ENCODE measurements at places on chromosomes 12 and 14.

DNA sequence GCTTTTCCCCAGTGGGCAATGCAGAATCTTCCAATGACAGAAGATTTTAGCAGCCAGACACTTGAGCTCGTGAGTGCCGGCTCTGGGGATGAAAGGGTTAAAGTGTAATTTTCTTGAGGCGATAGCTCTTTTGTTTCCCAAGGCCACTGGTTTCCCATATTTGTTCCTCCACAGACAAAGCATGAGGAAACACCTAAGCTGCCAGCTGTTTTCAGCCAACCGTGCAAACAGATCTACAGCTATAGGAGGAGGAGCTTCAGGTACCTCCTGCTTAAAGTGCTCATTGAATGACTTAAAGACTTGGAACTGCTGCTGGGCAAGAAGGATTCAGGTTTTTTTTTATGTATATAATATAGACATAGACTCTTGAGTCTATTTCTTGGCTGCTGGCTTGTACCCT, 1311.5 kb downstream of the TMEM121 start:
- no peak for DNase-seq

DNA sequence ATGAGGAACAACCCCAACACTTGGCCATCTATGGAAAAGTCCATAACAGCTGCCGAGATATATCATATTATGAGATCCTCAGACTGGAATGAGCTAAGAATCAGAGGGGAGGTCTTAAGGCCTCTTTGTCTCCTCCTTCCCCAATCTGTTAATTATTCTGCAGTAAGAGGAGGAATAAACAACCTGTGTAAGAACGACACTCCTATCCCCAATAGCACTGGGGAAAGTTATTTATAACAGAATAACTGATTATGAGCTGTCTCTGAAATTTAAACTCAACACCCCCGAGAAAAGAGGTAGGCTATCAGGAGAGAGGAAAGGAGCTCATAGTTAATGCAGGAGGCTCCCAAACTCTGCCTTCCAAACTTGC, 68.0 kb downstream of the NIN start:
- DNase-seq = no peak

GRCh38 chr14:61493239-61493638, 171.9 kb downstream of the PRKCH start:
- DNase-seq = no peak

DNA sequence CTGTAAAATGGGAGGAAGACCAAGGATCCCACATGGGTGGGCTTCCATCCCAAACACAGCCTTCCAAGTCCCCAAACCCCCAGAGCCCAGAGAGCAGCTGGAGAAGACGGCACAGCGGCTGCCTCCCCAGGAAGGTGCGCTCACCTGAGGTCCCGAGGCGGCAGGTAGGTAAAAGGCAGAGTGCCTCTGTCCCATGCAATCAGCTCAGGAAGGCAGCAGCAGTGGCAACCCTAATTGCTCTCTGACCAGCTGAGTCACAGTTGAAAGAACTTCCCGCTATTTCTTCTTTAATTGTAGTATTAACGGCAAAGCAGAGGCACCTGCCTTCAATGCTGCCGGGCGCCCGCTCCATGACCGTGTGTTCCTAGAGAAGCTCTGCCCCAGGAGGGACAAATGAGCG, 91.1 kb upstream of the BCL11B start:
- no peak for DNase-seq

DNA sequence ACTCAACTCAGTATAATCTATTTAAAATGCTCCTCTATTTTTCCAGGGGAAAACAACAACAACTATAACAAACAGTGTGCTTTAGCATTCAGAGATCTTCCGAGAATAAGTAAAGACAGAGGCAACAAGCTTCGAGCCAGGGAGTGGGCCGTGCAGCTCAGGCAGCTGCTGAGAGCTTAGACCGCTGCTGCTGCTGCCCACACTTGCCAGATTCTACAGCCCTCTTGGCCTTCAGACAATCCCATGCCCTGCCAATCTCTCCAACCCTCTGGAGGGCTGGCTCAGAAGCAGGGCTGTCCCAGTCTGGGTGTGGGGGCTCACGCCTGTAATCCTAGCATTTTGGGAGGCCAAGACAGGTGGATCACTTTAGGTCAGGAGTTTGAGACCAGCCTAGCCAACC, 23.4 kb upstream of the ELK3 start:
- no peak for DNase-seq

DNA sequence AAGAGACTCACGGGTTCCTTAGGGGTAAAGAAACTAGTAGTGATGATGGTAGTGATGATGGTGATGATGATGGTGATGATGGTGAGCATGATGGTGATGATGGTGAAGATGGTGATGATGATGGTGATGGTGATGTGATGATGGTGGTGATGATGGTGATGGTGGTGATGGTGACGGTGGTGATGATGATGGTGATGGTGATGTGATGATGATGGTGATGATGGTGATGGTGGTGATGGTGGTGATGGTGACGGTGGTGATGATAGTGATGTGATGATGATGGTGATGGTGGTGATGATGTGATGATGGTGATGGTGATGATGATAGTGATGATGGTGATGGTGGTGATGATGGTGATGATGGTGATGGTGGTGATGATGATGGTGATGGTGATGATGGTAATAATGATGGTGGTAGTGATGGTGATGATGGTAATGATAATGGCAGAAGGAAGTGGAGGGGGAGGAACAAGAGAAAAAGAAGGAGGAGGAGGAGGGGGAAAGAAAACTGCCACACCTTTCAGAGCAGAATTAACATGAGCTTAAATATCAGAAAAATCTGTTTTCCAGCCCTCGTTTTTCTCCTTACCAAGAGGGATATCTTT, 85.5 kb downstream of the FZD10 start:
- DNase-seq = no peak

- no peak for DNase-seq
Measured at GRCh38 chr12:104687823-104688573, 231.2 kb downstream of the CHST11 start.

DNA sequence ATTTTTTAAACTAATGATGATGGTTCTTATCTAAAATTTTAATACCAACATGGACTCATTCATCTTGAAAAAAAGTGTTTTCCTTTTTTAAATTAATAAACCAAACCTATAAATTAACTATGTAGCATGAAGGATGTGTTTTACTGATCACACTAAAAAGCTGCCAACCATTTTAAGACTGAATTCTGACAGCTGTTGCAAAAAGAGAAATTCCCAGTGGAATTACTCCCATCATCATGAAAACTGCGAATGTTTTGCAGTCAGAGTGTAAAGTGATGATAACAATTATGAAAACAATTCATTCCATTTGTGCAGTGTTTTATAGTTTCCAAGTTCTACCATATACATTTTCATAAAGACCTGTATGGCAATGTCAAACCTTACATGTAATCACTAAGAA, 232.8 kb downstream of the SLC2A13 start:
- no peak for DNase-seq

- no peak for DNase-seq
Measured at GRCh38 chr12:41532072-41532471, 344.0 kb downstream of the PDZRN4 start.

DNA sequence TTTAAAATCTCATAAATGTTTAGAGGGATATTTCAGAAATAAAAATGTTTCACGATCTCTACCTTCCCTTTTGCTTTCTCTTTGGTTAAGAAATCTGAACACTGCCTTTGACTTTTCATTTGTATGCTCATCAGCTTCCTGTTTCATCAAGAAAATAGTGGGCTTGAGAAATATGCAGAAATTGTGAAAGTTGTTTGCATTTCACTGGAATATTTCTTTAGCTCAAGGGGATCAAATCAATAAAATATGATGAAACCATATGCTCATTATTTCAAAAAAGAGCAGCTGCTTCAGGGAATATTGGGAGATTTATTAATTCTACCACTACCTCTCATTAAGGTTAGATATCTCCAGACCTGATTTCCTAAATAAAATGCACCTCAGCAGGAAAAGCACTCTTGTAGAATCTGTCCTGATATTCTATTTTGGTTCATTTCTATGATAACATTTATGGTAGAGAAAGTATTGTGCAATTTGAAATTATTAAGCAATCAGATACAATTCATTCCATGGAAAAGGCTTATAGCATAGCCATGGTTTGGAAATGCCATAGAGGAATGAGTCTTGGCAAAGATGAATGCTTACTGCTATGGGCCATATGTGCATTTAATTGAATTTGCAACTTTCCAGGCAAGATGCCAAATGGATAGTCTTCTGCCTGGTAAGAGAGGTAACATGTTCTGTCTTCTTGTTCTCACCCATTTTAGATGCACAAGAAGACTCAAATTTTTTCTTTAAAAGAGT, 212.6 kb upstream of the SLC16A7 start:
- peak; percentile 74 for DNase-seq

- no peak for DNase-seq
Measured at GRCh38 chr14:76664790-76665189, 96.5 kb upstream of the VASH1 start.

GRCh38 chr14:51160871-51161270, 66.0 kb upstream of the TRIM9 start:
- no peak for DNase-seq

DNA sequence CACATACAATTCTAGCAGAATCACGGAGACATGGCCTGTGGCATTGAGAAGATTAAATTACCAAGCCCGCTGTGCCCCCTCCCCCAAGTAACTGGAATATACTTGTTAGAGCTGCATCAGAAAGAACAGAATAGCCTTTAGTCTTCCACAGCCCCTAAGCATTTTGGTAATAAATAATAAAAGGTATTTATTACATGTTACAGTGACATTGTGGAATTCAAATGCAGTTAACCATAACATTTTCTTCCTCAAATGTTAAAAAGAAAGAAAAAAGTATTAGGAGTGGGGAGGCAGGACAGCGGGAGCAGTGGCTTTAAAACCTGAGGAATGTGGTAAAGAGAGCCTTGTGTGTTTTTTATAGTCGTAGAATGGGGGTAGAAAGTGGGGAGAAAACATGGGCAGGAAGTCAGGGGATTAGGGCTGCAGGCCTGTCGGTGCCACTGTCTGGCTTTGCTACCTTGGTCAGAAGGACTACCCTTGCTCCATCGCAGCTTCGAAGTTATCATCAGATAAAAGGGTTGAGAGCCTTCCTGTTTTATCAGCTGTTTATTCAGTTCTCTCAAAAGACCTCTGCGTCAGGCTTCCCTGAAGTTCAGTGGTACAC, 255.9 kb downstream of the MSRB3 start:
- DNase-seq = no peak

- DNase-seq = no peak
Measured at GRCh38 chr14:57383125-57383745, 7.2 kb upstream of the NAA30 start.

DNA sequence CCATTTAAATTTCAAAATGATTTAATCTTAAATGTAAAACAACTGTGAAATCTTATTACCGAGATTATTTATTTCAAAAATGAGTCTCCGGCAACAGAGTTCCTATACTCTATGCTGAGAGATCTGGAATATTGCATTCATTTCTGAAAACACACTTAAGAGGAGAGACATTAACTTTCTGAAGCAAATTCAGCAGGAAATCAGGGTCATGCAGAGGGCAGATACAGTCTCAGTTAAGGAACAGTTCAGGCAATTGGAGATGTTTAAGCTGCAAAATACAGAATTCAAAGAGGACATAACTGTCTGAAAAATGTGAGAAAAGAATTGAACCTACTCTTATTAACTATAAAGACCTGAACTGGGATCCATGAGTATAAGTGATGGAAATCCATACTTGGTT, 320.7 kb downstream of the PAWR start:
- DNase-seq = no peak

- peak; percentile 54 for DNase-seq
Measured at GRCh38 chr12:11785712-11786111, 136.2 kb downstream of the ETV6 start.

DNA sequence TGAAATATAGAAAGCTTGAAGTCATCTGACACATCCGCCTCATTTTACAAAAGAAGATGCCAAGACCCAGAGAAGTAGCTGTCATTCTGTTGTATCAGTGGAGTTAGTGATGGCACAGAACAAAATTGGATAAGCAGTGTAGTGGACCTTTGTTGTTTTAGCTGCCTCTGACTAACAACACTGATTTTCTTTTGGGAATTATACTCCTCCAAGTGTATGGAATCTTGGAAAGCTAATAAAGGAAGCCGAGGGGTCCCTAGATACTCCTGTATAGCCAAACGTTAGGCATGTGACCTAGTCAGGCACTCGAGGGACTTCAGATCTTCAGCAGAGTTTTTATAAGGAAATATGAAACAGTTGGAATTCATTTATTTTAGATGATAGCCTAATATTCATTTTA, 94.5 kb downstream of the OTOGL start:
- DNase-seq = no peak

DNA sequence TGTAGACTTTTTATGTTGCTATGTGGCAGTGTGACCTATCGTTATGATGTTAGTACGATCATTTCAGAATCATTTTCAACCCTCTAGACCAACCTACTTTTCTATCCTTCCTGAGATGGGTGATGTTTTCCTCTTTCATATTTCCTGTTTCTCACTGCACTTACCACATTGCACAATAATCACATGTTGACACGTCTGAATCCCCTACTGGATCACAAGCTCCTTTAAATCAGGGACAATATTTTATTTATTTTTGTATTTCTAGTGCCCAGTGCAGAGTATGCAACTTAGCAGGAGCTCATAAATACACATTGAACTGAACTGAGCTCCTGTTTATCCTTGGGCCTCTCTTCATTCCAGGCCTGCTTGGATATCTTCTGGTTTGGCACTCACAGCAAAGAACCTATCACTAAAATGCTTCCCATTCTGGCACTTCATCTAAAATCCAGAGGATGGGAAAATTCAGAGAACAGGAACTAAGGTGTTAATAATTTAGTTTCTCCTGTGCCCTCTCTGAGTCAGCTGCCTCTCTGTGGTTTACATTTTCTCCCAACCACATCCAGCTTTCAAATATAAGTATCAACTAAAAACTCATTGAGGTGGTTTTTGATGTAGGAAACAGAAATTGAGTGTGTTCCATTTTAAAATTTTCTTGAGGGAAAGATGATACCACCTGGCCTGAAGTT, 69.4 kb upstream of the DYRK2 start:
- no peak for DNase-seq

DNA sequence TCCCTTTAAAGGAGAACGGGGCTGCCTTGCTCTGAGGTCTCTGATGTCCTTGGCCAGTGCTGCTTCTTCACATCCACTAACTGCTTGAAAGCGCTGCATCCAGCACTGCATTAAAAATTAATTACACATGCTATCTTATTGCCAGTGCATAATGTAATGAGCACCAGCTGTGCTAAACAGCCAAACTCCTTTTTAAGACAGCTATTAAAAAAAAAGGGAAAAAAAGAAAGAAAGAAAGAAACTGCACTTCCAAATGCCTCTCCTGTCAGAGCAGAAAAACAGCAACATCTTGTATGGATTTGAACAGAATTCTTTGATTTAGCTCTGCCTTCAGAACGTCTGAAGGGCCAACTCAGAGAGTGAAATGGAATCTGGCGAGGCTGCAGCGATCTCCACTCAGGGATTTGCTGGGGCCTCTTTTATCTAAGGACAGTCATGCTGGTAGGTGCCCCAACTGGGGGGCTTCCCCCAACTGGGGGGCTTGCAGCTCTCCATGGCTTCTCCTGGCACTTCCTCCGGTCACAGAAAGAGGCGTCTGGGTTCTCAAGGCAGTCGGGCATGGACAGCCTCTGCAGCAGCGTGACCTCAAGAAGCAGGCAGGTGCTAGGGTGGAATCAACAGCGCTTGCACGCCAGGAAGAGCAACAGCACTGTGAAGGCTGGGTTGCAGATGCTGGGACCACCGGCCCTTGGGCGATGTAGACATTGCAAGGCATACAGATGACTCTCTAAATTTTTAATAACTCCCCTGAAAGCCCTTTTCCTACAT, 46.4 kb downstream of the BCL11B start:
- DNase-seq = no peak

All from cardiac muscle cell (in vitro differentiated cells and primary cell).